ENCODE measurements at places on chromosomes 7 and 10. TPM values are rescaled to one million over a fixed set of nuclear protein-coding genes. Genes with fewer than 3 reads are reported as not detected.

The CUL2 gene
- 8.2 TPM for total RNA-seq

The HABP2 gene
- not detected for total RNA-seq

DNA sequence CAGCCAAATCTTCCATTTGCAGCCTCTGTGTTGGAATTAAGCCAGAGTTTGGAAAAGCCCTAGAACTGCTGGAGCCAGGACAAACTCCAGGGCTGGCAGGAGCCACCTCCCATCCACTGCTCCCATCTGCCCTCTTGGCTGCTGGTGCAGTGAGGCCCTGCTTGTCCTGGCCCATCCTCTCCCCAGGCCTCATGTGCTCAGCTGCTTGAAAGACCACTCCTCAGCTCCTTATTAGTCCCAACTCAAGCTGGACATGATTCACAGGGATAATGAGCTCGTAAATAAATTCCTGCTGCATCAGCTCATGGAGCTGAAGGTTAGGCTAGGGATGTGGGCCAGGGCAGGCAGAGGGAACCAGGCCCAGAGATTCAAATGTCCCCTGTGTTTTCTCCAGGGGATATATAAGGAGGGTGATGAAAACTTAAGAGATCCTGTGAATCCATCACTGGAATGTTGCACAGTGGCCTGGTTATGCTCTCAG lies 282.8 kb downstream of the RPS24 start:
- no peak for DNase-seq
- no peaks in the 10 kb centered on the region for H3K36me3 ChIP-seq
- H3K4me1 ChIP-seq: peaks cover 13% of the 10 kb centered on the region
- H3K27me3 ChIP-seq: no peaks in the 10 kb centered on the region
- H3K27ac ChIP-seq: peak overlapping the region; percentile 66
- no peak overlapping the region for H3K4me3 ChIP-seq

DNA sequence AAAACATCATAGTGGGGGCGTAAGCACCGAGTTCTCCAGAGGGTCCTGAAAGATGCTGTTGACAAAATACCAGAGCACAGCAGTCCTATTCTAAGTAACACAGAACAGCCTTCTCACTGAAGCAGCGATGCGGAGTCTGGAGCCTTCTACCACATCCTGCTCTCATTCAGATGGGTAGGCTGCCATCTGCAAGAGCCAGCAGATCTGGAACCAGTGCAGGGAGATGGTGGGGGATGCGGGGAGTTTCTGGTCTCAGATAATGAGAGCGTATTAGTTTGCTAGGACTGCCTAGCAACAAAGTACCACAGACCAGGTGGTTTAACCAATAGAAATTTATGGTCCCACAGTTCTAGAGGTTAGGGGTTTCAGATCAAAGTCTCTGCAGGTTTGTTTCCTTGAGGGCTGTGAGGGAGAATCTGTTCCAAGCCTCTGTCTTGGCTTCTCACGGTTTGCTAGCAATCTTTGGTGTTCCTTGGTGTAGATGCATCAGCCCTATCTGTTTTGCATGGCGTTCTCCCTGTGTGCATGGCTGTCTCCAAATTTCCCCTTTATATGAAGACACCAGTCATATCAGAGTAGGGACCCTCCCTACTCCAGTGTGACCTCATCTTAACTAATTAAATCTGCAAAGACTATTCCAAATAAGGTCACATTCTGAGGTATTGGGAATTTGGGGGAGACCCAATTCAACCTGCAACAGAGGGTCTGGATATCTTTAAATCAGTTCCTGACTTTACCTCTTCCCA lies 52.0 kb upstream of the STEAP1B start:
- DNase-seq: no peak
- H3K27ac ChIP-seq: no peak overlapping the region
- no peak overlapping the region for H3K4me3 ChIP-seq
- no peaks in the 10 kb centered on the region for H3K36me3 ChIP-seq

The IFIT1 gene
- total RNA-seq: 1.1 TPM

DNA sequence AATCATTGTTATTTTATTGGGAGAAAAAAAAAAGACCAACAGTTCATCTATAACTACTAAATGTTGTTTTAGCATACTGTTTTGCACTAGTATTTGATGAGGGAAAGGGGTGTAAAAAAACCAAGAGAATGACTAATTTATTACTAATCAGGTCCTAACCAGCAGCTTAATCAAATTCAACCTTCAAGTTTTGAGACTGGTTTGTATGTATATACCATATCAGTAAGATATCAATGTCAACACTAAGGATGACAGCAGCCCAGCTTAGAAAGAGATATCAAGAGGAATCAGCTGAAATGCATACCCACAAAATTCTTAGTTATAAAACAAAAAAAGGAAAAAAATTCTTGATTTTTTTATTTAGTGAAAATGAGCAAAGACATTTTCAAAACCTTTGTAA lies 122.6 kb downstream of the KMT2C start:
- no peak overlapping the region for H3K27ac ChIP-seq
- H3K36me3 ChIP-seq: peaks cover 26% of the 10 kb centered on the region
- no peaks in the 10 kb centered on the region for H3K27me3 ChIP-seq
- no peak overlapping the region for H3K4me3 ChIP-seq
- DNase-seq: no peak

- H3K27ac ChIP-seq: no peak overlapping the region
- H3K36me3 ChIP-seq: no peaks in the 10 kb centered on the region
- H3K4me1 ChIP-seq: no peaks in the 10 kb centered on the region
- no peaks in the 10 kb centered on the region for H3K27me3 ChIP-seq
- no peak for DNase-seq
Observed at GRCh38 chr7:159071260-159071659, 73.4 kb downstream of the VIPR2 start.

GRCh38 chr10:20949967-20950366 lies 52.9 kb upstream of the NEBL start:
- H3K36me3 ChIP-seq: no peaks in the 10 kb centered on the region
- H3K4me1 ChIP-seq: no peaks in the 10 kb centered on the region
- no peaks in the 10 kb centered on the region for H3K27me3 ChIP-seq
- no peak for DNase-seq
- H3K4me3 ChIP-seq: no peak overlapping the region

DNA sequence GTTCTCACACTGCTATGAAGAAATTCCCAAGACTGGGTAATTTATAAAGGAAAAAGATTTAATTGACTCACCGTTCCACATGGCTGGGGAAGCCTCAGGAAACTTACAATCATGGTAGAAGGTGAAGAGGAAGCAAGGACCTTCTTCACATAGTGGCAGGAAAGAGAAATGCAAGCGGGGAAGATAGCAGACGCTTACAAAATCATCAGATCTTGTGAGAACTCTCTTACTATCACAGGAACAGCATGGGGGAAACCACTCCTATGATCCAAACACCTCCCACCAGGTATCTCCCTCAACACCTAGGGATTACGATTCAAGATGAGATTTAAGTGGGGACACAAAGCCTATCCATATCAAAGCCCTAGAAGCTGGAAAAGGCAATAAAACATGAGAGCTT lies 130.8 kb downstream of the MDFIC start:
- no peaks in the 10 kb centered on the region for H3K27me3 ChIP-seq
- no peak overlapping the region for H3K4me3 ChIP-seq
- no peaks in the 10 kb centered on the region for H3K4me1 ChIP-seq

DNA sequence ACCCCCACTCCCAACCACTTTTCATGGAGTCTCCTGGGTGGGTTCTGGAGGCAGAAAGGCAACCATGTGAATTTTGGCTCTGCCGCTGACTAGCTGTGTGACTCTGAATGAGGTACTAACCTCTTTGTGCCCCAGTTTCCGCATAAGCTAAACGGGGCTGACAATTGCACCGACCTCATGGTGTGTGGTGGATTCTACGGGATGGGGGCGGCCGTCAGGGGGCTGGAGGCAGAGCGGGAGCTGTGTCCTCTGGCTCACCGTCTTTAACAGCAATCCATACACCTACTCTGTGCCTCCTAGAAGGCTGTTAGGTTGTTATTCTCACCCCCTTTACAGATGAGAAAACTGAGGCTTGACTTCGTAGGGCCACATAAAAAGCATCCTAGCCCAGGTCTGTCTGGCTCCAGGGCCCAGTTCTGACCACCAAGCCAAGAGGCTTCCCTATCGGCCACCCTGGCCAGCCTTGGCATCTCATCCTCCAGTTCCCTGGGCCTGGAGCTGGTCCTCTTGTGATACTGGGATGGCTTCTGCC lies 4.3 kb upstream of the SLC29A3 start:
- no peaks in the 10 kb centered on the region for H3K27me3 ChIP-seq
- no peak for DNase-seq
- H3K4me3 ChIP-seq: no peak overlapping the region

The CLIP2 gene
- total RNA-seq: 157 TPM

DNA sequence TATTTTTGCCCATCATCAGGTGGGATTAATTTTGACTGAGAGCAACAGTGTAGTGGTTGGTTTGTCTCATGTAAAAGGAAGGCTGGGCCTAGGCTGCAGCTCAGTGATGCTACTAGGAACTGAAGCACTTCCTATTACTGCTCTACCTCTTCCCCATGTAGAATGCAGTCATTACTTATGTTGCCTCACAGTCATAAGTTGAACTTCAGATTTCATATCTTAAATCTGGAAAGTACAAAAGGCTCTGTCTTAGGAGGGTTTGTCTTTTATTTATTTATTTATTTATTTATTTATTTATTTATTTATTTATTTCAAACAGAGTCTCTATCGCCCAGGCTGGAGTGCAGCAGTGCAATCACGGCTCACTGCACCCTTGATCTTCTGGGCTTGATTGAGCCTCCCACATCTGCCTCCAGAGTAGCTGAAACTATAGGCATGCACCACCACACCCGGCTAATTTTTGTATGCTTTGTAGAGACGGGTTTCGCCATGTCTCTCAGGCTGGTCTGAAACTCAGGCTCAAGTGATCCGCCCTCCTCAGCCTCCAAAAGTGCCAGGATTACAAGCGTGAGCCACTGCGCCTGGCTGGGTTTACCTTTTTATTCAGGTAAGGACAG lies 721.7 kb upstream of the GALNT17 start:
- no peaks in the 10 kb centered on the region for H3K36me3 ChIP-seq
- no peaks in the 10 kb centered on the region for H3K27me3 ChIP-seq
- DNase-seq: no peak
- no peak overlapping the region for H3K4me3 ChIP-seq
- H3K27ac ChIP-seq: no peak overlapping the region

The ERVW-1 gene
- total RNA-seq: not detected

The ELFN1 gene
- total RNA-seq: not detected

- H3K27me3 ChIP-seq: no peaks in the 10 kb centered on the region
- no peak overlapping the region for H3K27ac ChIP-seq
- H3K36me3 ChIP-seq: no peaks in the 10 kb centered on the region
- H3K4me1 ChIP-seq: peaks cover 13% of the 10 kb centered on the region
- H3K4me3 ChIP-seq: no peak overlapping the region
Observed at GRCh38 chr7:93013446-93014061, 104.2 kb downstream of the SAMD9 start.

GRCh38 chr7:7014827-7015595 lies 167.3 kb upstream of the C1GALT1 start:
- no peaks in the 10 kb centered on the region for H3K36me3 ChIP-seq
- no peaks in the 10 kb centered on the region for H3K4me1 ChIP-seq
- H3K27ac ChIP-seq: no peak overlapping the region

DNA sequence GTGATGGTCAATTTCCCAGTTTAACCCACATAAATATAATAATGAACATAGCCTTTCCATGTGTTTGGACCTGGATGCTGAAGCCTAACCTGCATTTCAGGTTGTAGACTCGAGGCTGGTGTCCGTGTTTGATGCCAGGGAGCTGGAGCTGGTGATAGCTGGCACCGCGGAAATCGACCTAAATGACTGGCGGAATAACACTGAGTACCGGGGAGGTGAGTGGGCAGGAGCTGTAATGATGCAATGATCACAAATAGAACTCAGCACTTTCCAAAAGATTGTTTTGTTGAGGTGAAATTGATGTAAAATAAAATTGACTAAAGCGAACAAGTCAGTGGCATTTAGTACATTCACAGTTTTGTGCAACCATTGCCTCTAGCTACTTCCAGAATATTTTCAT lies 30.8 kb upstream of the STK17A start:
- no peak overlapping the region for H3K4me3 ChIP-seq
- H3K27me3 ChIP-seq: no peaks in the 10 kb centered on the region
- DNase-seq: no peak
- no peaks in the 10 kb centered on the region for H3K36me3 ChIP-seq

Measured in transverse colon (tissue), 4 donors.